ENCODE measurements at places on chromosomes 16 and 17.

DNA sequence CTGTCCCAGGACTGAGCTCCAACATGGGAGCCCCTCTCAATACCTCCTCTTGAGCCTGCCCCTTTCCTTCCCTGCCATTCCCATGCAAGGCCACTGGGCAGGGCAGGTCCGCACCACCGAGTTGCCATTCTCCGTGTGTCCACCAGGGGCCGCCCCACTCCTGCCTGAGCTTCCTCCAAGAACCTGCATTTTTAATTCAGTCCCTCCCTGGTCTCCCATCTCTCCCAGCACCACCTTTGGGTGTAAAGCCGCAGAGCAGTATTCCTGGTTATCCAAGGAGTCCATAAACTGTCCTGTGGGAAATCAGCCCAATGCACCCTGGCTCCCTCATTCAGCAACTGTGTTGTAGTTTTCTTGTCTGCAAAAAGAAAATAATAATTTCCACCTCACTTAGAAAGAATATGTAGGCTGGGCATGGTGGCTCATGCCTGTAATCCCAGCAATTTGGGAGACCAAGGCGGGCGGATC is 15.9 kb upstream of the ANKRD40CL start:
- DNase-seq: peak; percentile 76

DNA sequence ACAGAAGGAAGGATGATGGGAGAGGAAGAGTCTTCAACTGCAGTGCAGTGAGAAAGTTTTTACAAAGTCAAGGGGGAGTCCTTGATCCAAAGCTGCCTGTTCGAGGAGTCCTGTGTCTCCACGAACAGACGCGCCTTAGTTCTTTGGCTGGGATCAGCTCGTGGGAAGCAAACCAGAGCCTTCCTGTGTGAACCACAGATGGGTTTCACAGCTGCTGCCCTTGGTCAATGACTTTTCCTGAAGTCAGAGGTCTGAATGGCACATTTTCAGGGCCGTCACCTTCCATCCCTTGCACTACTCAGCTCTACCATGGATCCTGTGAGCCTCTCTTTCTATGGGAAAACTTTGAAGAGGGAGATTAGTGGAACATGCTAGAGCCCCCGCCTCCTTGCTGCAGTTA is 4.2 kb upstream of the SBK1 start:
- DNase-seq: no peak

- peak; percentile 41 for DNase-seq
These were observed 201.2 kb downstream of the UTP18 start for GRCh38 chr17:51461578-51462004.

GRCh38 chr17:7627250-7628121 is at the start of gene SAT2:
TSS of gene SAT2 (minus strand) at chr17:7627821. CDS start at chr17:7627635, 186 bp downstream.
- peak; percentile 88 for DNase-seq

Data from CD4-positive, alpha-beta memory T cell (primary cell).